ENCODE measurements at places on chromosomes 12 and 14.

GRCh38 chr12:116048879-116049278 lies 228.6 kb downstream of the MED13L start:
- no peak for DNase-seq

- no peak for DNase-seq
These were observed 13.1 kb downstream of the KRT85 start for GRCh38 chr12:52354200-52354599.

GRCh38 chr12:13154831-13155230 lies 41.7 kb upstream of the EMP1 start:
- DNase-seq: no peak

- DNase-seq: no peak
These were observed 225.7 kb downstream of the TMTC2 start for GRCh38 chr12:82912406-82912805.

DNA sequence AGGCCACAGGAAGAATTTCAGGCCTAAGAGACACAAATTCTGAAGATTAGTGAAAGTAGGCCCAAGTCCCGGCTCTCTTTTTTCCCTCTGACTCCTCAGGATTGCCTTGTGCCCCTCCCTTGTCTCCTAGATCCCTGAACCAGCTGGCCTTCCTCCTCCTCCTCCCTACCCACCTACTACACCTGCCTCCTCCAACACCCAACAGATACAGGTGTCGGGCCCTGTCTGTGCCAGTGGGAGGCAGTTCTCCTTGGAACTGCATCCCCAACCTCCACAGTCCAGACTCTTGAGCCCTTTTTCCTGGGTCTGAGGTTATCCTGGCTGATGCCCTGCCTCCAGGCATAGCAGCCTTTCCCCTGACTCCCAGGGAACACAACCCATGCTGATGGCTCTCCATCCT lies 1.8 kb downstream of the PPP1R1A start:
- no peak for DNase-seq

DNA sequence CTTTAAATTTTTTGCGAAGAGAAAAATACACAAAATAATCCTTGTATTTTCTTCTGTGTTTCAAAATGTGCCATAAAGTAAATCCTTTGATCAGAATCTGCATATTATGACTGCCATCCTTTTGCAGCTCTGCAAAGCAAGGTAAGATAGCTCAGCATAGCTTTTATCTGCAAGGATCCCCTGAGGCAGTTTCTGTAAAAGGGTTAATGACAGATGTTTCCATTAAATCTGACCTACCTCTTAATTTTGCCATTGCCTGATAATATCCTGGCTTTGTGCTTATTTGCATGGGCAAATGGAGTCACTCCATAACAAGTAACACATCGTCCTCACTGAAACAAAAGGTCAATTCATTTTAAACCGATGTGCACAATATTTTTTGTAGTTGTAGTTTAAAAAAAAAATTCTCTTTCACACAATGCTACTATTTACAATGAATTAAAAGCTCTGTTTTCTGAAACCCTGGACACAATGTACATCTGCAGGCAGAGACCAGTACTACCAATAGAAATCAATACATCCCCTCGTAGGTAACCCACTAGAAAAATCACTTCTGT lies 108.5 kb upstream of the SOX5 start:
- no peak for DNase-seq

DNA sequence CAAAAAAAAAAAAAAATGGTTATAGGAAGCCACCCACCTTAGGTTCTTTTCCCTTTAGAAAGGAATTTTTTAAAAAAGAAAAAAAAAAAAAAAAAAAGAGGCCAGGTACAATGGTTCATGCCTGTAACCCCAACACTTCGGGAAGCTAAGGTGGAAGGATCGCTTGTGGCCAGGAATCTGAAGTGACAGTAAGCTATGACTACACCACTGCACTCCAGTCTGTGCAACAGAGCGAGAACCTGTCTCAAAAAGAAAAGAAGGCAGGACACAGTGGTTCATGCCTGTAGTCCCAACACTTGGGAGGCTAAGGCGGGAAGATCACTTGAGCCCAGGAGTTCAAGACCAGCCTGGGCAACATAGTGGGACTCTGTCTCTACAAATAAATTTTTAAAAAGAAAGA lies 36.0 kb downstream of the SPTLC2 start:
- no peak for DNase-seq

DNA sequence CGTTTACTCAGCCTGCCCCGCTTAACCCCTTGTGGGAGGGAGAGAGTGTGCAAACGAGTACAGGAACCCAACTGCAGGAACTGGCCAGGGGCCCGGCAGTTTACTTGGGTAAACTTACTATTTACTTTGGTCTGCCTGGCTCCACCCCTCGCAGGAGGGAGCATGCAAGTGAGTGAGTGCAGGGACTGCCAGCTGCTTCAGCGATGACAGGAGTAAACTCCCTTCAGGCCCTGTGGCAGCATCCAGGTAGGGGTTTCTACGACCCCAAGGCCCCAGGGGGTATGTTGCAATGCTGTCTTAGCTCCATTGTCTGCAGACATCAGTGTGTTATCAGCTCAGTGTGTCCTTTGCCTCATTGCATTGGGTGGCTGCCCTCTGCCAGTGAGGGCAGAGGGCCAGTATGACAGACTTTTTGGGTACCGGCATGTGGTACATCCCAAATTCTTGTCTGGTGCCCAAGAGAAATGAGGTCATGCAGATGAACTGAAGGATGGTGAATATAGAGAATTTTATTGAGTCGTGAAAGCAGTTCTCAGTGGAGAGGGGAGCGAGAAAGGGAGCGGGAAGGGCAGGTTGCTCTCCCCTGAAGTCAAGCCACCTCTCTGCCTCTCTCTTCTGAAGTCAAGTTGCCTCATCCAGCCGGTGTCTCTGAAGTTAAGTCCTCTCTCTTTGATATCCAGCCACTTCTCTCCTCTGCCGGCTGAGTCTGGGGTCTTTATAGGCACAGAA lies 181.8 kb downstream of the FUT8 start:
- DNase-seq: no peak

DNA sequence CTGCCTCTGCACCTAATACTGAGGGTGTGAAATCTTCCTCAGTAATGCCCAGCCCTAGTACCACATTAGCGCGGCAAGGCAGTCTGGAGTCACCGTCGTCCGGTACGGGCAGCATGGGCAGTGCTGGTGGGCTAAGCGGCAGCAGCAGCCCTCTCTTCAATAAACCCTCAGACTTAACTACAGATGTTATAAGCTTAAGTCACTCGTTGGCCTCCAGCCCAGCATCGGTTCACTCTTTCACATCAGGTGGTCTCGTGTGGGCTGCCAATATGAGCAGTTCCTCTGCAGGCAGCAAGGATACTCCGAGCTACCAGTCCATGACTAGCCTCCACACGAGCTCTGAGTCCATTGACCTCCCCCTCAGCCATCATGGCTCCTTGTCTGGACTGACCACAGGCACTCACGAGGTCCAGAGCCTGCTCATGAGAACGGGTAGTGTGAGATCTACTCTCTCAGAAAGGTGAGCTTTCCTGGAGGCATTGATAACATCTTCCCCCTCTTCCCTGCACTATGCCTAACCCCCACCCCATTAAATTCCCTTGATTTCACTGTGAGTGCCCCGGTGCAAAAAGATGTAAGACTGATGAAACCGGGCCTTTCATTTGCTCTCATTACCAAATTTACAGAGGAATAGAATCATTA lies 291.4 kb downstream of the NAV3 start:
- peak; percentile 40 for DNase-seq

DNA sequence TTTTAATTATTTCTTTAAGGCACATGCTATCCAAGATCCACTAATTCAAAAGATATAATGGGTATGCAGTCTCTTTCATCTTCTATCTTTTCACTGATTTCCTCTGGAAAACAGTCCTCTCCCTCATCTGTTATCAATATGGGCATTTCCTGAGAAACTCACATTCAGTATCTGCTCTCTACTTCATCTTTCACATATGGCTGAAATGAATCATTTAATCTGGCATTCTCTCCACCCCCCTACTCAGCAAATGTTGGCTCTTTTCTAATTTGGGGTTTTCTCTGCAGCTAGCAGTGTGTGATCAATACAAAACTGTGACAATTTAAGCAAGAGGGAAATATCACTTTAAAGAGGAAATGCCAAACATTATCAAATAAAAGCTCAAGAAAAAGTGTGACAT lies 157.1 kb upstream of the TMTC1 start:
- no peak for DNase-seq

GRCh38 chr12:114638790-114639435 lies 45.1 kb downstream of the TBX3 start:
- no peak for DNase-seq

- peak; percentile 62 for DNase-seq
These were observed 118.3 kb downstream of the MED13L start for GRCh38 chr12:116159175-116159574.

GRCh38 chr14:103206023-103206481 lies 82.8 kb downstream of the TNFAIP2 start:
- DNase-seq: no peak

GRCh38 chr14:61197416-61197815 lies 83.7 kb downstream of the TMEM30B start:
- no peak for DNase-seq

DNA sequence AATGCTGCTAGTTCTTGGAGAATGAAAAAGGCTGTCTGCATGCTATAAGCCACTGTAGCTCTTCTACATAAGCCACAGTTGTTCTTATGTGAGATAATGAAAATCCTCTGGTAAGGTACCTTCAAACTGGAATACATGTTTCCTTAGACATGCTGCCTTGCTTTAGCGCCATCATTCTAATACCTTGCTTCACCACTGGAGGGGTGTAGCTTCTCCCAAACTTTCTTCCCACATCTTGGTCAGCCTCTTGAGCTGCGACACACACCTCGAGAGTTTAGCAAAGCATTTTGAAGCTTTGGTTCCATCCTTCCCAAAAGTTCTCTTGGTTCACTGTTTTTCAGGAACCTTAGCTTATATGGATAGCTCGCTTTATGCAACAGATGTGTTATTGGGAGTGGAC lies 69.5 kb downstream of the NKX2-1 start:
- no peak for DNase-seq

DNA sequence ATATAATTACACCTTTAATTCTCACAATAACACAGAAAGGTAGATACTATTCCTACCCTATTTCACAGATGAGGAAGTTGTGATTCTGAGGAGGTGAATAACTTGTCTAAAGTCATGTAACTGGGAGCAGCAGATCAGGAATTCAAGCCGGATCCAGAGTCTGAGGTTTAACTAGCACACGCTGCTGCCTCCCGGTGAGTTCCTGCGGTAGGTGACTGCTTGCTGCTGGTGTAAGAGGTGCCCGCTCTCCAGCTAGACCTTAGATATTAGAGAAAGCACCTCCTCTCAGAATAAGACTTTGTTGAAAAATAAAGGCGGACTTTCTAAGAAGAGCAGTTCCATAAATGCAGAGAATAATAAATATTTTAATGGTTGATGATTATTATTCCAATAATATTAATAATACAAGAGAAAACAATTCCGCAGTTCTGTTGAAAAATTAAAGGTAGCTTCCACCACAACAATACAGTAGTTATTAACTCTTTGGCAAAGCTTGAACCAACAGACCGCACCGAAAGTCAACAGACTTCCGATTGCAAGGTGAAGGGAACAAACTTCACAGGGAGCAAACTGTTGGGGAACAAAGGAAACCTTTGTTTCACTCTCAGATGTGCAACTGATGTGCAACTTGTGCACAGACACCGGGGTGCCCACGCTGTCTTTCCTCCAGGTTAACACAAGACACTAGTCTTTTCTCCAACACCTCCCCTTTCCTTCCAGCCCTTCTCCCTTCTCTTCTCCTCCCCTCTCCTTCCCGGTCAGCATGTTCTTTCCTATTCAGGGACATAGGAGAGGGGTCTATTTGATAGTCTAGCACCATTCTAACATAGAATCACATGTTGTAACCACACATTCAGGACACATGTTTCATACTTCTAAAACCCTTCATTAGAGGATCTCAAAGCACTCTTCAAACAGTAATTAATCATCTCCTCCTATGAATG lies 73.2 kb upstream of the EGLN3 start:
- no peak for DNase-seq

DNA sequence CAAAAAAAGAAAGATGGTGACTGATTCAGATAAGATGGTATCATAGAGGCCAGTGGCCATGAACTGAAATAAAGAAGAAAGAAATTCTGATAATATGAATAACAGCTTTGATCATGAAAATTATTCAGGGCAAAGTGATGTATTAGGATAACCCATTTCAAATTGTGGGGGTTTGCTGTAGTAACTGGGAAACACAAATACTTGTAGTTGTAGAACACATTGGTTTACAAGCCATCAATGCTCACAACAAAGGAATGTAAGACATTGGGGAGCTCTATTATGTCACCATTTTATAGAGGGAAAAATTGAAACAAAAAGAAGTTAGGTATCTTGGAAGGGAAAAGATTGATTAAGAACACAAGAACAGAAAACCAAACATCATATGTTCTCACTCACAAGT lies 140.4 kb upstream of the FRMD6 start:
- DNase-seq: no peak

DNA sequence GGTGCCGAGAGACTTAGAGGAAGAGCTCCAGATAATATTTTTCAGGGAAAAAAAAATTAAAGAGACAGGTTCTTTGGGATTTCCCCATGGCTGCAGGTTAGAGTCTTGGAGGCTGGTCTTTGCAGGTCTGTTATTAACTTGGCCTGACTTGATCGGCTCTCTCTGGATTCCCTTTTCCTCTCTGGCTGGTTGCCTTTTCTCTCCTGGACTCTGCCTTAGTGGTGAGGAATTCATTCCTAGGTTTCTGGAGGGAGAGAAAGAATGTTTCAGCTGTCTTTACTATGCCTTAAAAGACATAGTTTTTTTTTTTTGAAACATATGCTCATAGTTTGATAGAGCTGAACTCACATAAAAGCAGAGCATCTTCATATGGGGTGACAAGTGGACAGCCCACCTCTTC lies 336.3 kb downstream of the BMP4 start:
- no peak for DNase-seq

GRCh38 chr14:58702441-58703160 lies 64.8 kb downstream of the DACT1 start:
- no peak for DNase-seq

Data from brain microvascular endothelial cell (primary cell).